Iris pigment epithelial cell (primary cell): ENCODE measurements at places on chromosomes 5 and 9.
A peak's percentile ranks its signal among the peaks of the same experiment; 100 is the strongest.

DNA sequence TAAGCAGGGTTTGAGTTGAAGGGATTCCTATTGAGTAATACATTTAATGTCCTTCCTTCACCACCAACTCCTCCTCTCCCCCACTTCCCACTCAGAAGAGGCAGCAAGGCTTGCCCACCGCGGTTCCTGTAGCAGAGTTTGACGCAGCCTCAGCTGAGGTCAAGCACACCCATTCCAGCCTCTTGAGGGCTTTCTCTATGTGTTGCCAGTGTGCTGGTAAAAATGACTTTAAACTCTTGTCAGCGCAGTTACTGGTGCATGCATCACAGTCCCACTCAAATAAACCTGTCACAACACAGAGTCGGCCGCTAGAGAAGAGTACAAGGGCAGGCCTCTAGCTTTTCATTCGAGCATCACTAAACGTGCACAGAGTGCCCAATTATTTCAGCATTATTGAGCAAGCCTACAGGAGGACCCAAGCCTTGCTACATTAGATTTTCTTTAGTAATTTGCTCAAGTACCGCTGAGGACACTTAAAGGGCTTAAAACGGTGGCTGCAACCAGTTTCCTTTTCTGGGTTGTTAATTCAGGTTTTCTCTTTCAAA, 79.6 kb downstream of the TLE4 start:
- DNase-seq, result peak; percentile 37

GRCh38 chr5:180499684-180500083, 5.5 kb downstream of the CNOT6 start:
- DNase-seq, result peak; percentile 47

GRCh38 chr5:140571105-140571504, 6.5 kb downstream of the SLC35A4 start:
- DNase-seq, result no peak

GRCh38 chr9:123505496-123505895, 149.5 kb downstream of the CRB2 start:
- no peak for DNase-seq

DNA sequence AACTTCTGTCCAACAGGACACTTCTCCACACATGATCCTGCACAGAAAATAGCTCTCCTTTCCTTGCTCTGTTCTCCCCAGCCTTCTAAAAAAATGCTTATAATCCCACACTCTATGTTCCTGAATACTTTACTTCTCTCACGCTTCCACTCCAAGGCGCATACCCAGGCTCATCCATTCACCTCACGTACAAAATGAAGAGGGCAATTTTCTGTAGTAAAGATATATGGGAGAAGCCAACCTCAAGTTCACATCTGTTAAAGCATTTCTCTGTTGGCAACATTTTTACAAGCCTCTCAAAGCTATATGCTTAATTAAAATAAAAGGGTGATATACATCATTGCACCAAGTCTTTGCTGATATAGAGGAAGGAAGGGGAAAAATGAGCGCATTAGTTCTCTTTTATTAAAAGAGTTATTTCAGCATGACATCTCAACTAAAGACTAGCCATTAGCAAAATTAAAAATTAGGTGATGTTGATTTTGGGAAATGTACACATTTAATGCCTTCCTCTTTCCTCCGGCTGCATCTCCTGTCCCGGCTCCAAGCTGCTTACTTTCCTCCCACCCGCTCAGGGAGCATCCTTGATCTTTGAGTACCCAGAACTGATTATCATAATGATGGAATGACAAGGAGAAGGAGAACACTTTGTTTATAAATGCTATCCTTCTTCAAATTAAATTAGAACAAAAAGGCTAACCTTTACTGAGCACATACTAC, 342.1 kb upstream of the PANK3 start:
- no peak for DNase-seq
